H9 (cell line): ENCODE measurements at places on chromosomes 4 and X.

GRCh38 chr4:16807355-16807754 is 91.1 kb downstream of the LDB2 start:
- no peak for DNase-seq

DNA sequence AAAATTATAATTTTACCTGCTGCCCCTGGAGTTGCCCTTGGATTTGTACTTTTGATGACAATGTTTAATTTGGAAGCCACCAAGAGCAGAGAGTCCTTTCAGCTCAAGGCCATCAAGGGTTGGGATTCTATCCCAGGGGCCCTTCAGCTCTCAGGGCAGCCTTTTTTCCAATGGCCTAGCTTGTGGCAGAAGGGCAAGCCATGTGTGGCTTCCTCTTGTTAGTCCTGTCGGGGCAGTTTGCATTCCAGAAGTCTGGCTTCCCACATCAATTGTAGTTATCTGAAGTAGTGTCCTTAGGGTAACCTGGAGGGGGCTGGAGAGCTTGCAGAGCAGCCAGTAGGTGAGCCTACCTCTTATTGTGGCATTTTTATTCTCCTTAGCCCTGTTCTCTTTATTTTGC is 569.4 kb downstream of the TRAM1L1 start:
- no peak for DNase-seq

DNA sequence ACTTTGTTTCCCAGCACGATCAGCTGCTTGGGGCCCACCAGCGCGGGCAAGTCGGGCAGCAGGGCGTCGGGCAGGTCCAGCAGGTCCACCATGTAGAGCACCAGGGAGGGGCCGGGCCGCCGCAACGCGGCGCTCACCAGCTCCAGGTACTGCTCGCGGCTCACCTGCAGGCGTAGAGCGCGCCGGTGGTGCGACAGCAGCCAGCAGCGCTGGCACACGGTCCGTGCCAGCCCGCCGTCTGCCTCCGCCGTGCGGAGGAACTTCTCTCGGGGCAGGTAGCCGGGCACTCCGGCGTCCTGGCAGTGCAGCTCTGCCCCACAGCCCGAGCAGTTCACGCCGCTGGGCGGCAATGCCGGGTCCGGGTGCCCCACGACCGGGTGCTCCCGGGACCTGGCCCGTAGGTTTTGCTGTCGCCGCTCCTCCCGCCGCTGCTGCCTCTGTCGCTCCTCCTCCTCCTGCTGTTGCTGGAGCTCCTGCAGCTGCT is 527 bp downstream of the NOA1 start:
- peak; percentile 73 for DNase-seq

DNA sequence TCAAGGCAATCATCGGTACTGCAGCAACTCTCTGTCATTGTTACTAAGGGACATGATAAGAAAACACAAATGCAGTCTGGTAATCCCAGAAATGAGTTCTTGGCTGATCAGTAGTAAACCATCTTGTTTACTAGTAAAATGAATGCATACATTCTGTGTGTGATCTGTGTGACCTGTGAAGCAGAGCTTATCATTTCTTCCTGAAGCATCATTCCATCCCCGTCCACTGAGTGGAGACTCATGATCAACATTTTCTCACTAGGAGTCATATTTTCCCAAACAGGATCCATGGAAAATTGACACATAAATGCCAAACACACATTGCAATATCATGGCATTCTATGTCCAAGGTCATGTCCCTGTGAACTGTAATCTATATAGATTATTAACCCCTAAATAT is 226.1 kb downstream of the ANKRD50 start:
- no peak for DNase-seq

- DNase-seq = no peak
Measured at GRCh38 chr4:168885400-168885799, 124.7 kb downstream of the CBR4 start.

GRCh38 chr4:155288999-155289398 is 80.6 kb downstream of the NPY2R start:
- no peak for DNase-seq

DNA sequence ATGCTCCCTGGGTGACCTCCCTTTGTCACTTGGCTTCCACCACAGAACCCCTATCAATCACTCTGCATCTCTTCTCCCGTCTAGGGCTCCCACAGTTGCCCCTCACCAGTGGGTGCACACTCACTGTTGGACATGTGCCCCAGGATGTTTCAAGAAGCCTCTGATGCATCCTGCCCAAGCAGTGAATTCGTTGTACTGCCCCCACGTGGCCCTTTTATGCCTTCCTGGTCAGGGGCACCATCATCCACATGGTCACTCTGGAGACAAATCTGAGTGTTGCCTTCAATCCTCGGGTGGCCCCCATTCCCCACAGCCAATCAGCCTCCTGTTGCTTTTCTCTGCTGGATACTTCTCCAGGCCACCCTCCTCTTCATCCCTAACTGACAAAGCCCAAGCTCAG is 12.2 kb downstream of the ITIH6 start:
- DNase-seq = peak; percentile 40

DNA sequence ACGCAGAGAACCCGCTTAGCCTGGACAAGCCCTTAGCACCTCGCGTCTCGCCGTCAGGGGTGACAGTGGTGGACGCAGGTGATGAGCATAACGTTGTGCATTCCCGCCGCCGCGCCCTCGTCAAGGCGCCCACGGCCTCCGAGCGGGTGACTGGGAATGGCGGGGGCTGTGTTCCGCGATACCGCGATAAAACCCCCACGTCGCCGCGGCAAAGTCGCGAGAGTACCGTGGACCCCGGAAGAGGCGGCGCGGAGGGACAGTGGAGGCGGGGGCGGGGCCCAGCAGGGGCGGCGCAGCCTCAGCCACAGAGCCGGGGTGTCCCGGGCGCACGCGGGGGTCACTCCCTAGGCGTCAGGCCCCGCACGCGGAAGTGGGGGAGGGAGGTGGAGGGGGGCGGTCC is 53.8 kb downstream of the ZFYVE28 start:
- DNase-seq = no peak

DNA sequence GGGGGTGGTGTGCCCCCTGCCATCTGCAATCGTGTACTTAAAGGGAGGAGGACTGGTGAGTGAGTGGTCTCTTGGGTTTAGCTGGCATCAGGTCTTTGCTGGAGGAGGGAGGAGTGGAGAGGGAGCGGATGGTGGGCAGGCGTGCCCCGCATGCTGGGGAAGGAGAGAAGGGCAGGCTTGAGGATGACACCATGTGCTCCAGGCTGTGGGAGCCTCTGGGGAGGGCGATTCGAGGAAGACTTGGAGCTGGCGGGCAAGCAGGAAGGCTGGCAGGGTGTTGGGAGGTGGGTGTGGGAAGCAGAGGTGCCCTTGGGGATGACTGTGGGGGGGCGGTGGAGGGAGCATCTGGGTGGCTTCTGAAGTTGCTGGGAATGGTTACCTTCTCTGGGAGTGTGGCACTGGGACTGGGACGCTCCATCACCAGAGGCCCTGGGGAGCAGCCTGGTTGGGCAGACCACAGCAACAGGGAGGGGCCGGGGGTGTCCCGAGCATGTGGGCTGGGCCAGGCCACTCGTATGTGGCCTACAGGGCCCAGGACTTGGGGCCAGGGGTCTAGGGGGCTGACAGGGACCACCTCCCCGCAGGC is 30.8 kb upstream of the AFAP1 start:
- DNase-seq = no peak

GRCh38 chr4:168655182-168655581 is 158.3 kb downstream of the PALLD start:
- DNase-seq = no peak

DNA sequence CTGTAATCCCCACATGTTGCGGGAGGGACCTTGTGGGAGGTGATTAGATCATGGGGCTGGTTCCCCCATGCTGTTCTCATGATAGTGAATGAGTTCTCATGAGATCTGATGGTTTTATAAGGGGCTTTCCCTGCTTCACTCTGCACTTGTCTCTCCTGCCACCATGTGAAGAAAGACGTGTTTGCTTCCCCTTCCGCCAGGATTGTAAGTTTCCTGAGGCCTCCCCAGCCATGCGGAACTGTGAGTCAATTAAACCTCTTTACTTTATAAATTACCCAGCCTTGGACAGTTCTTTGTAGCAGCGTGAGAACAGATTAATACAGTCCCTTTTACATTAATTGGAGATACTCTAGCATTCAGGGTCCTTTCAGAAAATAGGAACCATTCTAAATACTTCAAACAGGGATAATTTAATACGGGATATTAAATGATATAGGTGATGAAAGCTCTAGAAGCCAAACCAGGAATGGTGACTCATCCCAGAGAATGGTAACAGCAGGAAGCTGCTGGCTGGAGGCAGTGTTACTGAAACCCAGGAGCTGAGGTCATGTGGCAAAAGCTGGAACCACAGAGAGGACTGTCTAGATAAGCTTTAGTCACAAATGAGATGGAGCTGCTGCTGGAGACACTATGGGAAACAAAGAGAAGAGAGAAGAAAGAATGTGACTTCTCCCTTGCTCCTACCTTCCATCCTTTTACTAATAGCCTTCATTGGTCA is 57.3 kb downstream of the GSTCD start:
- peak; percentile 39 for DNase-seq

DNA sequence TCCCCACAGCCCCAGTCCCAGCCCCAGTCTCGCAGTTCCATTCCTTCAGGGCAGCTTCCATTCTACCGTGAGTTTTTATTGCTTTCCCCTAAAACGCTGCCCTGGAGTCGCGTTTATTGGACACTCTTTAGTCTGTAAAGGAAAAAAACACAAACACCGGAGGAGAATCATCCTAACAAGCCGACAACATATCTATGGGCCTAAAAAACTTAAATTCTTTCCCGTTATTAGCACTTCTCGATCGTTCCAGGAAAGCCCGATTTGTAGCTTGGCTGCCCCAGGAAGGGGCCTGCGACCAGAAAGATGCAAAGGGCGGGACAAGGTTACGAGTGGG is 178.5 kb downstream of the CBR4 start:
- no peak for DNase-seq

DNA sequence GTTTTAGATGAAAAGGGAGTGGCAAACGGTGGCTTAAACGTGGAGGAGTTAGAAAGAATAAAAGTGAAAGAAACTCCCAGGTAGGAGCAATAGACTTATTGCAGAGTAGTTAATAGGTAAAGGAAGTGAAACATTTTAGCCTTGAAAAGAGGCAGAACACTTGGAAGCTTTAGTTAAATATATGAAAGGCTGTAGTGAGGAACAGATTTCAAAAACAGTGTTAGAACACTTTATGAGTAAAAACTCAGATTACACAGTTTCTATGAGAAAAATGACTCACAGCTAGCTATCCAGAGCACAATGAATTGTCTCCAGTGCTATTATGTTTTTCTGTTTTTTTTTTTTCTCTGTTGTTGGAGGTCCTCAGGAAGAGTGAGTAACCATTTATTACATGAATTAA is 45.8 kb downstream of the TACR3 start:
- DNase-seq = no peak

- no peak for DNase-seq
Measured at GRCh38 chr4:3458371-3458770, 4.7 kb upstream of the DOK7 start.

GRCh38 chrX:118251271-118251670 is 94.6 kb upstream of the WDR44 start:
- no peak for DNase-seq

- no peak for DNase-seq
Measured at GRCh38 chr4:153747406-153747955, 12.3 kb downstream of the RNF175 start.

DNA sequence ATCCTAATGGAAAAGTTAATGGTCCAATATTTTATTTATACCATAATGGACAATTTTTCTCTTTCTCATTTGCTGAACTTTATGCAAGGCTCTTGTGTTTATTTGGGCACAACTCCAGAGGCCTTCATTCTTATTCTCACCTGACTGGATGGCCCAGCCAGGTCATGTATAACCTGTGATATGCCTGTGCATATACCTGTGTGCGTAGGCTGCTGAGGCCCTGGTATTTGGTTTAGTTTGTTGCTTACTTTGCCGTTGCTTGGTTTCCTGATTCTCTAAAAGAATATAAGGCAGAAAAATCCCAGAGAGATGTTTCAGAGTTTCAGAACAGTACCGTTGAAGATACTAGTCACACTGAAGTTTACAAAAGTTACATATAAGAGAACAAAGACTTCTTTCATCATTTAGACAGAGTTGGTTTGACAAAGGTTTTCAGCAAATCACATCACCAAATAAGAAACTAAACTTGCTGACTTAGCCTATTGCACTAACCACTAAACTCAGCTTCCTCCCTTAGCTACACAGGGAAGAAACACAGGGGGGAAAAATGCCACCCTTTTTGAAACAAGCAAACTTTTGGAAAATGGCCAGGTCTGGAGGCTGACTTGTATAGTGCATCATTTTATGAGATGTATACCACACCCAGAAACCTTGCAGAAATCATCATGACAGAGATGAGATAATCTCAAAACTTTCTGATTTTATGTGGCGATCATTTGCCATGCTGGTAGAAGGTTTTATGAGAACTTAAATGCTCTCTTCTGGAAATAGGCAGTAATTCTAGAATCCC is 248.5 kb downstream of the GRIA3 start:
- no peak for DNase-seq

- DNase-seq = no peak
Measured at GRCh38 chr4:88360791-88361190, 17.9 kb upstream of the HERC6 start.

DNA sequence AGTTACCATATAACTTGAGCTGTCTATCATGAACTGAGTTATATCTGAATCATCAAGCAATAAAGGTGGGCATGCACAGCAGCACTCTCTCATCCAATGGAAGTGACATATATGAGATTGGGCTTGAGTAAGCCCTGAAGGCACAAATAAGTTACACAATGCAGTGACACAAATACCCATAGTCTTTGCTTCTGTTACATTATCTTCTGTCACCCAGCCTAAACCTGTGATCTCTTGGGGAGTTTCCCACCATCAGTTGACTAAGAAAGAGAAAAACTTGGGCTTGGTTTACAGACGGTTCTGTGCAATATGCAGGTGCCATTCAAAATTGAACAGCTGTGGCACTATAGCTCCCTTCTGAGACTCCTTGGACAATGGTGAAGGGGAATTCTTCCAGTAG is 138.8 kb upstream of the IL15 start:
- no peak for DNase-seq

DNA sequence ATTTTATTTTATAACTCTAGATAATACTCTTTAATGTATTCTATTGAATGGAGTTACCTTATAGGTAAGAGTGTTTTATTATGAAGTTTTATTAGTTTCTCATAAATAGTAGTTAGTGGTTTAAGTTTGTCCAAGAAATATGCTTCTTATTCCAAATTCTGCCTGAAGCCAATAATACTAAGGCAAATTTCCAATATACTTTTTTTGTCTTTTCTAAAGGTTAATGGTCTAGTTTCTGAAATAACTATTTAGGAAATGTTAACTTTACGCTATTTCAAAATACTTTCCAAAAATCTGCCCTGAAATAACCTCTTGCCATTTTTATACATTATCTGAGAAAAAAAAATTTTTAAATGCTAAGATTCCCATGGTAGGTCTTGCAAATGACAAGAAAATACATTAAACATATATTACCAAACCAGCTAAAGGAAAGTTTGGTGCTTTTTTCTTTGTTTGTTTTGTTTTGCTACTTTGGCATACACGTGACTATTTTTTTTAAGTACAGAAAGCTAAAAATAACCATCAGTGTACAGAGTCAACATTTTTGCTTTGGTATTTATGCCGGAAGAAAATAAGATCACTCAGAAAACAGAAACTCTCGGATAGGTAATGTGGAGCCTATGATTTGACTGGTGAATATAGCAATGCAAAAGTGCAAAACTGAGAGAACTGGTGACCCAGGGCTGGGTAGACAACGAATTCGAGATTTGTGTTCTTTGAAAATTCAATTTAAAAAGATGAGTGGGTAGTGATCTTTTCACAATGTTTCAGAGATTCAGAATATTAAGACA is 29.8 kb downstream of the PCDH18 start:
- no peak for DNase-seq
